Smooth muscle cell of the coronary artery (primary cell): ENCODE measurements at places on chromosomes 2 and 18. TPM values are rescaled to one million over a fixed set of nuclear protein-coding genes. Genes with fewer than 3 reads are reported as not detected.

The PSMD14 gene
- total RNA-seq: 58.4 and 74.4 TPM in 2 replicates

The EIF2AK2 gene
- total RNA-seq: 12.4 and 17.9 TPM in 2 replicates

The NAT8 gene
- total RNA-seq: not detected in 2 replicates

The TTC32 gene
- 3.0 and 3.3 TPM in 2 replicates for total RNA-seq

The CDH19 gene
- total RNA-seq: under 0.01 and 2.5 TPM in 2 replicates

The ATIC gene
- 17.9 and 20.8 TPM in 2 replicates for total RNA-seq

The KLHL14 gene
- not detected in 2 replicates for total RNA-seq

The ZNF385B gene
- not detected in 2 replicates for total RNA-seq

The FAP gene
- total RNA-seq: 169 and 182 TPM in 2 replicates

The TMEM247 gene
- total RNA-seq: not detected in 2 replicates

The KCNS3 gene
- 0.70 and 3.8 TPM in 2 replicates for total RNA-seq

The CCDC93 gene
- total RNA-seq: 20.1 and 23.2 TPM in 2 replicates

The ZNF512 gene
- 7.8 and 16.3 TPM in 2 replicates for total RNA-seq

The COL4A3 gene
- total RNA-seq: 7.3 and 8.3 TPM in 2 replicates

The SALL3 gene
- not detected in 2 replicates for total RNA-seq

The ABCA12 gene
- total RNA-seq: under 0.01 TPM in 2 replicates

The EGR4 gene
- not detected in 2 replicates for total RNA-seq

The AP1S3 gene
- 1.6 and 9.6 TPM in 2 replicates for total RNA-seq

The WIPF1 gene
- total RNA-seq: 6.1 and 7.2 TPM in 2 replicates

The PSTPIP2 gene
- total RNA-seq: 2.1 and 5.4 TPM in 2 replicates

The OR6B2 gene
- total RNA-seq: not detected in 2 replicates

The CCDC121 gene
- 2.1 and 2.4 TPM in 2 replicates for total RNA-seq

The ZNF516 gene
- total RNA-seq: 11.2 and 12.6 TPM in 2 replicates

The RAB17 gene
- 0.45 TPM in 1 of 2 replicates, not detected in the other for total RNA-seq

The ELOA2 gene
- not detected in 2 replicates for total RNA-seq

The CPLX4 gene
- total RNA-seq: not detected in 2 replicates

The NEURL3 gene
- total RNA-seq: 0.08 TPM in 1 of 2 replicates, not detected in the other

The LYG2 gene
- total RNA-seq: not detected in 2 replicates

The TNS1 gene
- total RNA-seq: 64.1 and 103 TPM in 2 replicates

The SERPINB11 gene
- 0.12 TPM in 1 of 2 replicates, not detected in the other for total RNA-seq

The CCDC88A gene
- 21.9 and 30.4 TPM in 2 replicates for total RNA-seq

The TRIM43 gene
- not detected in 2 replicates for total RNA-seq

The DYSF gene
- total RNA-seq: 2.5 and 19.2 TPM in 2 replicates

The CERKL gene
- total RNA-seq: 0.08 TPM in 1 of 2 replicates, not detected in the other

The WDR12 gene
- total RNA-seq: 23.8 and 30.4 TPM in 2 replicates

The CYRIA gene
- 0.75 and 4.3 TPM in 2 replicates for total RNA-seq

The SH3RF3 gene
- 2.0 and 3.4 TPM in 2 replicates for total RNA-seq

The MPP4 gene
- total RNA-seq: 0.47 and 1.4 TPM in 2 replicates

The HSPD1 gene
- 119 and 169 TPM in 2 replicates for total RNA-seq

The REG3A gene
- not detected in 2 replicates for total RNA-seq

The SP5 gene
- total RNA-seq: not detected in 2 replicates

The MRPL30 gene
- 13.6 and 31.0 TPM in 2 replicates for total RNA-seq

The IL1RN gene
- total RNA-seq: 0.08 TPM in 1 of 2 replicates, not detected in the other

The MYO7B gene
- 0.23 TPM in 1 of 2 replicates, not detected in the other for total RNA-seq
